ENCODE measurements at places on chromosomes 1 and 21.

GRCh38 chr1:244163861-244164510 lies 112.9 kb downstream of the ZBTB18 start:
- no peak for DNase-seq

- no peak for DNase-seq
Measured at GRCh38 chr1:209398313-209398991, 185.1 kb upstream of the CAMK1G start.

DNA sequence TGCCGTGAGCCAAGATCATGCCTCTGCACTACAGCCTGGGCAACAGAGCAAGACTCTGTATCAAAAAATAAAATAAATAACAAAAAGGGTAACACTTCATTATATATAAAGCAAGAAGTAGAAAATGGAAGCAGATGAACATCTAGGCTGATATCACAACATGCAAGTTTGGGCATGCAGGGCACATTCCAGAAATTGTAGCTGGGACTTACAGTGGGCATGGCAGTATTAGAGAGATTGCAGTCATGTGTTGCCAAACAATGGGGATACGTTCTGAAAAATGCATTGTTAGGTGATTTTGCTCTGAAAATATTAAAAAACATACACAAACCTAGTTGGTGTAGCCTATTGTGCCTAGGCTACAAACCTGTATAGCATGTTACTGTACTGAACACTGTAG lies 441.0 kb upstream of the PRMT6 start:
- no peak for DNase-seq

DNA sequence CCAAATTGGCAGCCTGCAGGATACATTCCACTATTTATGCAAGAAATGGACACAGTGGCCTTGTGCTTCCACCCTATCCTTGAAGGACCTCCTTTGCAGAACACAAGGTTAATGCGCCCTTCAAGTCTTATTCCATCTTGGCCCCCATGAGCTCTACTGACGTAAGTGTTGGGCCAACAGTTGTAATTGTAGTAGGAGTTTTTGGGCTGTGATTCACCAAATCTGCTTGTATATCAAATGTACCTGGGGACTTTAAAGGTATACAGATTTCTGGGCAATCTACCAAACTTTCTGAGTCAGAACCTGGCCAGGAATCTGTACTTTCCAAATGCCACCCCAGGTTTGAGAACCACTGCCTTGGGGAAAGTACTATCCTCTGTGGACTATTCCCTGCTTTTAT lies 100.9 kb upstream of the MARK1 start:
- no peak for DNase-seq

GRCh38 chr1:60891281-60891680 lies 191.1 kb upstream of the NFIA start:
- DNase-seq = no peak

DNA sequence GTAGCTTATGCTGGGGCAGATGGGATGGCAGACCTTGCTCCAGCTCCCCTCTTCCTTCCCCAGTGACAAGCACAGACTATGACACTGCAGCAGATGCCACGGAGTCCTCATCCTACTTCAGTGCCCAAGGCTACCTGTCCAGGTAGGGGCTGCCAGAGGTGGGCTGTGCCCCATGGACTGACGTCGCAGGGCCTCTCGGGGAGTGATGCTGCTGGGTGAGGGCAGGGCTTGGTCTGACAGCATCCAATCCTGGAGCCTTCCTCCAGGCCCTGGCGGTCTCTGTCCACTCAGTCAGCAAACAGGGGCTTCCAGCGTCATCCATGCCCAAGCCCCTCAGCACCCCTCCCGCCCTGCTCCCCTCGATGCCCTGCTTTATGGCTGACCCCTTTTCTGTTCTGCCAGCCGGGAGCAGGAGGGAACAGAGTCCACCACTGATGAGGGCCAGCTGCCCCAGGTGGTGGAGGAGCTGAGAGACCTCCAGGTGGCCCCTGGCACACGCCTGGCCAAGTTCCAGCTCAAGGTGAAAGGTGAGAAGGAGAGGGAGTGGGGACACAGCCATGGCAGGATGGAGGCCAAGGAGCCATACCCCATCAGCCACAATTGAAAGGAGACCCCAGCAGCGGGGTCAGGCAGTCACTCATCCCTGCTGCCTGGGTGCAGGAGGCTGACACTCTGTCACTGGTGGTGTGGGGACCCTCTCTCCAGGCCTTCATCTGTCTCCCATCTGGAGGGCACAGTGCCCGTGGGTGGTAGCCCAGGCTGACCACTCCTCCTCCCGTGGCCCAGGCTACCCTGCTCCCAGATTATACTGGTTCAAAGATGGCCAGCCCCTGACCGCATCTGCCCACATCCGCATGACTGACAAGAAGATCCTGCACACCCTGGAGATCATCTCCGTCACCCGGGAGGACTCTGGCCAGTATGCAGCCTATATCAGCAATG lies 73.6 kb downstream of the TRIM11 start:
- DNase-seq = peak; percentile 65

DNA sequence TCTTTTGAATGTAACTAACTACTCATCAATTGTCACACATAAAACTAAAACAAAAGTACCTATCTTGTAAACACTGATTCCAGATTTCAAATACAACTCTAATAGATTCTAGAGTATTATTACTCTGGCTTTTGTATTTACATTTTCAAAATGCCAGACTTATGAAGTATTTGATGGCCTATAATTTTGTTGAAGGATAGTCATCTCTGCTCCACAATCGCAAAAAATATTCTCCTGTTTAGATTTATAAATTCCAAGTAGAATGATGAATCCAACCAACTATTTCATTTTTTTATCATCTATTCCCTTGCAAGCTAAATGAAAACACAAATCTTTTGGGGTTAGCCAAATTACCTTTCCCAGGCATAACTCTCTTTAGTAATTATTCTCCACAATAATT lies 75.0 kb upstream of the GUCA2A start:
- no peak for DNase-seq

- DNase-seq = no peak
Measured at GRCh38 chr1:177464686-177465085, 293.9 kb downstream of the BRINP2 start.

DNA sequence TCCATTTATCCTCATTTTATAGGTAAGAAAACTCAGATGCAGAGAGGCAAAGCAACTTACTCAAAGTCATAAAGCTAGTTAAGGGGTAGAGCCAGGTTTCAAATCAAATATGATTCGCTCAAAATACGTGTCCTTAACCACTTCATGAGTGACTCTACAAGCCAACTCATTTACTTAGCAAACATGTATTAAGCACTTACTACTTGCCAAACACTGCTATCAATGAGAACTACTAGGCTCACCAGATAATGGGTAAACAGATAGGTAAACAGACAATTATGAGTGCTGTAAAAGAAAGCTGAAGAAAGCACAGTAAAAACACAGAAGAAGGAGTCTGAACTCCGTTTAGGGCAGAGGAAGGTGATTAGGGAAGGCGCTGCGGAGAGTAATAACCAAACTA lies 65.9 kb downstream of the WDR64 start:
- no peak for DNase-seq

DNA sequence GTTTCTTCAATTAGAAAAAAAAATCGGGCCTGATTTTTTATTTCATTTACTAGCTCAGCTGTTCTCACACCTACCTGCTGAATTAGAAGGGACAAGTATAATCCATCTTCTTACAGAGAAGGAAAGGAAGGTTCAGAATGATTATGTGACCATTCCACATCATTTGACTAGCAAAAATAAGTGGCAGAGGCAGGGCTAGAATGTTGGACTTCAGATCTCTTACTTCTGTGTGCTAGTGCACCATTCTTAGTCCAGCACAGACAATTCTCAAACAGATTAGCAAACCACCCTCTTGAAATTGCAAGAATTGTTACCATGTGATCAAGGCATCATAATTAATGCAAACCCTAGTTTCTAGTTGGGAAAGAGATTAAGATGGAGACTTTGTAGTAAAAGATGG lies 32.7 kb downstream of the CTH start:
- no peak for DNase-seq

GRCh38 chr1:248802454-248802853 lies 23.3 kb downstream of the SH3BP5L start:
- no peak for DNase-seq

DNA sequence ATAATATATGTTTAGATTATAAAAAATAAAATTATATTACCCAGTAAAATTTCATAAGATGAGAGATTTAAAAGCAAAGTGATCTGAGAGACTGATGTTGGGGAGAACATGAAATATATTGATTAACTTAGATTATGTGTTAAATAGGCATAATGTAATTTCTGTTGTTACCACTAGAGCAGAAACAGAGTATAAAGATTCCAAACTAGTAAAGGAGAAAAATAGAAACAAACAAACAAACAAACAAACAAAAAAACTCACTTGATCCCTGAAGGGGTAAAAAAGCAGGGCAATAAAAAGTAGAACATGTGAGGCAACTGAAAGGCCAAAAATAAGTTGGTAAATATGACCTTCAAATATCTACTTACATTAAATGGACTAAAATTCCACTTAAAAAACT lies 640.4 kb upstream of the RGS18 start:
- no peak for DNase-seq

DNA sequence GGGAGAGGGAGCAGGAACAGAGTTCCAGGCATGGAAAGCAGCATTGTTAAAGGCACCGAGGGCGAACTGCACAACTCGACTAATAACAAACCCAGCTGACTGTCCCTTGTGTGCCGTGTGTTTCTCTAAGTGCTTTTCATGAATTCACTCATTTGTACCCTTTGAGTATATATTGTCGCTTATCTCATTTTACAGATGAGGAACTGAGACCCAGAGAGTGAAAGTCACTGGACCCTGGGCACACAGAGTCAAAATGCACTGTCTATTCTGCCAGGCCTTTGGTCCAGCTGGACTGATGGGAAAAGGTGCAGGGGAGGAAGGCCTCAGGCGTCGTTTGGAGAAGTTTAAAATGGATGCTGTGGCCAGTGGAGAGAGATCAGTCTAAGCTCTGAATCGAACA lies 100.7 kb upstream of the GRIK3 start:
- no peak for DNase-seq

GRCh38 chr1:45403298-45403697 lies 63.1 kb upstream of the MUTYH start:
- DNase-seq = no peak

DNA sequence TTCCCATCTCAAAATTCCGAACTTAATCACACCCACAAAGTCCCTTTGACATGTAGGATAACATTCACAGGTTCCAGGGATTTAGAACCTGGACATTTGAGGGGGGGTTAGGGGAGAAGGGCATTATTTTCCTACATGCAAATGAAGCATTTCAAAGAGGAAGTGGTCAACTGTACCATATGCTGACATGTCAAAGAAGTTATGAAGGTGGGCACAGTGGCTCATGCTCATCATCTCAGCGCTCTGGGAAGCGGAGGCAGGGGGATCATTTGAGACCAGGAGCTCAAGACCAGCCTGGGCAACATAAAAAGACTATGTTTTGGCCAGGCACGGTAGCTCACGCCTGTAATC lies 35.7 kb downstream of the PTP4A2 start:
- no peak for DNase-seq

- DNase-seq = no peak
Measured at GRCh38 chr1:221029981-221030649, 150.9 kb downstream of the HLX start.

DNA sequence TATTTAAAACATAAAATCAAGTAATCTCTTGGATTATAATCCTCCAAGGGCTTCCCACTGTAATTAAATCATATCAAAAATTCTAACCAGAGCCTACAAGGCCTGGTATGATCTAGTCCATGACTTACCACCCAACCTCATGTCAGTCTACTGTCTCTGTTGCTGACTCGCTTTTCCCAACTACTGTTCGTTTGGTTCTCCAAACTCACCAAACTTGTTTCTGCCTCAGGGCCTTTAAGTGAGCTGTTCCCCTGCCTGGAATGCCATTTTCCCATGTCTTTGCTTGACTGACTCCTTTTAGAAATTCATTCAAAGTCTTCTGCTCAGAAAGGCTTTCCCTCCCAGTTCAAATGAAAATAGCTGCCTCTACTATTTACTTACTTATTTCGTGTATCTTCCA lies 95.9 kb downstream of the ZC3H11B start:
- DNase-seq = no peak

DNA sequence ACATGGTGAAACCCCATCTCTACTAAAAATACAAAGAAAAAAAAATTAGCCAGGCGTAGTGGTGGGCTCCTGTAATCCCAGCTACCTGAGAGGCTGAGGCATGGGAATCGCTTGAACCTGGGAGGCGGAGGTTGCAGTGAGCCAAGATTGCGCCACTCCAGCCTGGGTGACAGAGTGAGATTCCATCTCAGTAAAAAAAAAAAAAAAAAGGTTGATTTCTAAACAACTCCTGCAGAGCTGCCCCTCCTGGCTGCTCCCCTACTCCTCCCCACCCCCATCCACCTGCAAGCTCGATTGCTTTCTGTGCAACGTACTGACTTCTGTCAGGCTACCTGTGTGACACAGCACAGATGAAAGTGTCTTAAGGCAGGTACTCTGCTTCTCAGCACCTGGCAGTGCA lies 13.3 kb downstream of the ETV3L start:
- DNase-seq = no peak

GRCh38 chr1:14689996-14690615 lies 91.6 kb downstream of the KAZN start:
- no peak for DNase-seq

GRCh38 chr1:99645699-99646531 lies at the start of gene PALMD:
PALMD (plus strand) TSS chr1:99646113; CDS start chr1:99646318, 205 bp downstream.
- DNase-seq = no peak

DNA sequence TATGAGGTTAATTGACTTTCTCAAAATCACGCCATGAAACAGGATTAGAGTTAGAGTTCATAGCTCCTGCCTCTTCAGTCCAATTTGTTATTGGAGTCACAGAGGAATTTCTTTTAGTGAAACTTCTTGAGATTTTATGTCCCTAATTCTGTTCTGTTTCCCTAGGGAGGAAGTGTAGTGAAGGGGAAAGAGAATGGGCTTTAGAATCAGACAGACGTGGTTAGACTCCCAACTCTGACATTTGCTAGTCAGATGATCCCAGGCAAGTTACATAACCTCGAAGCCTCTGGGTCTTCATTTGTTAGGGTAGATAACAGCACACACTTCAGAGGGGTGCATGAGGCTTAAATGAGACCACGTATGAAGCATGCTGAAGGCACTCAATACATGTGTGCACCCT lies 83.9 kb downstream of the ASTN1 start:
- no peak for DNase-seq

DNA sequence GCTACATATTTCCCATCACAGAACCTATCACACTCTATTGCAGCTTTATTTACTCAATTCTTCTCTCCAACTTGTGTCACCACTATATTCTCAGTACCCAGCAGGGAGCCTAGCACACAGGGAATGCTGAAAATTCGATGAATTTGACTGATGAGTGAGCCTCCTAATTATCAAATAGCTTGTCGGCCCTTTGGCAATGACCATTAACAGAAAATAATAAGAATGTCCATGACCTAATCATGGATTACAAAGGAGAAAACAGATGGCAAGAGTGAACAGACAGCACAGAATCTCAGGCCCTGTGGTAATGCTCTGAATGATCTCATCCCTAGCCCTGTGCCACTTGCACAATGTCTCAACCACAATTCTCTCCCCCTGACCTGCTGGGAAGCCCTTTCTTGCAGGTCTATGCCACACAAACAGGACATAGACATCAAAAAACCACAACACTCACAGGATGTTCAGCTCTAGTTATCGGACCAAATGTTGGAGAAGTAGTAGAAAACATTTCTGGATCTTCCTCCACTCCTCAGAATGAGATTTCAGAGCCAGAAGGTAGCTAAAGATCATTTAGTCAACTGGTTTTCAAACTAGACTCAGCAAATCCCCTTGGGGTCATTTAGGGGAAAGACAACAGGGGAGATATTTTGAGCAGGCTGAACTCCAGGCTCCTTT lies 68.4 kb downstream of the LUZP1 start:
- DNase-seq = no peak

All from type B pancreatic cell (in vitro differentiated cells).